GM04504 (cell line): ENCODE measurements at places on chromosomes 7 and 10.

DNA sequence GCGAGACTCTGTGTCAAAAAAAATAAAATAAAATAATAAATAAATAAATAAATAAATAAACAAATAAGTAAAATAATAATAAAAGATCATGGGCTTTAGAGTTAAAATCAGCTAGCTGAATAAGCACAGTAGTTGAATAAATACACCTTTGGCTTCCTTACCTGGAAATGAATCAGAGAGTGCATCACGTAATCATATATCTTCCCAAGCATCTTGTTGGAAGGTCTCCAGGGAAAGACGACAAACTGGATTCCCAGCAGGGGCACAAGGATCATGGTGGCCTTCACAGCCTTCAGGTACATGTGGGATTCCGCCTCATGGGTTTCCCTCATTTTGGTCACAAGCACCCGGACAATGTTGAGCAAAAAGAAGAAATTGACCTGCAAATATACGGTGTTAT, 138.7 kb downstream of the CALCR start:
- DNase-seq: no peak

DNA sequence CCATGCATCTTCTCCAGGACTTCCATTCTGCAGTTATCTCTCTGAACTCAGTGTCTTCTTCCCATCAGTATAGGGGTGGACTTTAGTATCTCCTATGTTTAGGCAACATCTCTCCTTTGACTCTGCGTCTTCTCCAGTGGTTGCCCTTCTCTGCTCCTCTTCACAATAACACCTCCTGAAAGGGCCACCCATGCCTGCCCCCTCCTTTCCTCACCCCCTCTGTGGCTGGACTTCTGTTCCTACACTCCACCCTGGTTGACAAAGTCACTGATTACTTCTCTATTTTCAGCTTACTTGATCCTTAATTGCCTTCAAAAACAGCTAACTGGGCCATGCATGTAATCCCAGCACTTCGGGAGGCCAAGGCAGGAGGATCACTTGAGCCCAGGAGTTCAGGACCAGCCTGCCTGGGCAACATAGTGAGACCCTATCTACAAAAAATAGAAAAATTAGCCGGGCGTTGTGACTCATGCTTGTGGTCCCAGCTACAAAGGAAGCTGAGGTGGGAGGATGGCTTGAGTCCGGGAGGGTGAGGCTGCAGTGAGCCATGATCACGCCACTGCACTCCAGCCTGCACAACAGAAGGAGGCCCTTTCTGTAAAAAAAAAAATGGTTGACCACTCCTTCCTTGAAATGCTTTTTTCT, 13.7 kb downstream of the SRGN start:
- DNase-seq: no peak

DNA sequence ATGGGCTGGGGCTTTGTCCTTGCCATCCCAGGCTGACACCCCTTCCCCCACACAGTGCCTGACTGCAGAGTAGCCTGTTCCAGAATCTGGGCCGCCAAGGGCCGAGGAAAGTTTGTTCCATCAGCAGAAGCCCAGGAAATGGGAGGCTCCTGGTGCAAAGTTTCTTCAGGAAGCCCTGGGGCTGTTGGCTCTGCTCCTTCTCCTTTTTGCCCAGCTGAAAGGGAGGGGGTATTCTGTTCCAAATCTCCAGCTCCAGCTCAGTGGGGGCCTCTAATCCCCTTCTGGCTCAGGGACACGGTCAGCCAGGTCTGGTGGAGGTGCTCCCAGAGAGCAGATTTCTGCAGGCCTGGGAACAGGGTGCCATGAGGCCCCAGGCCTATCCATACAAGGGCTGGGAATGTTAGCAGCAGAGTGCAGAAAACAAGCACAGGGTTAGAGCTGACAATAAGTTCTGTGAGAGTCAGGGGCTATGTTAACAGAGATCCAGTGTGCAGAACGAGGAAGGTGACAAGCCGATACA, 399.5 kb downstream of the RPS24 start:
- DNase-seq: no peak

GRCh38 chr10:78937800-78938694, 130.7 kb upstream of the ZMIZ1 start:
- no peak for DNase-seq

DNA sequence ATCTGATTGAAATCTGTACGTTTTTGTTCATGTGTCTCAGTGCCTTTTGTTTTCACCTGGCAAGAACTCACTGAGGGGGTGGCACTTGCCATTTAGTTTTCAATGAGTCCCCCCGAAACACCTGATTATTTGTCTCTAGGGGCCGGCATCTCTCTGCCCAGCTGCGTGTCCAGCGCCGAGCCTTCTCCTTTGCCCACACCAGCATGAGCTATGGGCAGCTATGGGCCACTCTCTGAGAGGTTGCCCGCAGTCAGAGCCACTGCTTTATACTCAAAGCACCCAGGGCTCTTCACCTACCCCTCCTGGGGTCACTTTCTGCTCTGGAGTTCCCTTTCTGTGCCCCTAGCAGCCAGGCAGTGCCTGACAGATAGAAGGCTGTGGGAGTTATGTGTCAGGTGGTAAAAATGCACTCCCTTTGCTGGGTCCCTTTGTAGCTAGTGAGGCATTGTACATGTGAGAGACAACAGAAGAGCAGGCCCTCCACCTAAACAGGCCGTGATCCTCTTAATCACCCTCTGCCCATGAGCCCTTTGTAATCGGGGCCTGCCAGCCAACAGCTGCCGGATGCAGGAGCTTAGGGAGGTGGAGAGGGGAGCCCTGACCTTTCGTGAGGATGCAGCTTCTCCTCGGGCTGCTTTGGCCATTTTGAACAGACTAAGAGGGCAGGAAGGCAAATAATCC, 133.1 kb upstream of the NPS start:
- DNase-seq: no peak

DNA sequence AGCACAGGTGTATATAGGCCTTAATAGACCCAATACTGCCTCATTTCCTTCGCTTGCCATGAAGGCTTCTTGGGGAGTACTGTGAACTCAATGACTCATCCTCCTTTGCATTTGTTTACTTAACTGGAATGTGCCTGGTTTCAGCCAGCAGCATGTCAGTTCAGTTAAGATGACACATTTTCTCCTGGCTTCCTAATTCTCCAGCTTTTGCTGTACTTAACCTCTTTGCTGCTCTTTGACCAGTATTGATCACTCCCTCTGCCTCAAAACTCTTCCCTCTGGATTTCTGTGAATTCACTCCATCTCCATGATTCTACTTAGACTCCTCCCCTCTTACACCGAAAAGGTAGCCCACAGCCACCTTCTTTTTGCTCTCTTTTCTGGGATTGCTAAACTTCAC, 135.7 kb downstream of the MAGI2 start:
- peak; percentile 62 for DNase-seq

DNA sequence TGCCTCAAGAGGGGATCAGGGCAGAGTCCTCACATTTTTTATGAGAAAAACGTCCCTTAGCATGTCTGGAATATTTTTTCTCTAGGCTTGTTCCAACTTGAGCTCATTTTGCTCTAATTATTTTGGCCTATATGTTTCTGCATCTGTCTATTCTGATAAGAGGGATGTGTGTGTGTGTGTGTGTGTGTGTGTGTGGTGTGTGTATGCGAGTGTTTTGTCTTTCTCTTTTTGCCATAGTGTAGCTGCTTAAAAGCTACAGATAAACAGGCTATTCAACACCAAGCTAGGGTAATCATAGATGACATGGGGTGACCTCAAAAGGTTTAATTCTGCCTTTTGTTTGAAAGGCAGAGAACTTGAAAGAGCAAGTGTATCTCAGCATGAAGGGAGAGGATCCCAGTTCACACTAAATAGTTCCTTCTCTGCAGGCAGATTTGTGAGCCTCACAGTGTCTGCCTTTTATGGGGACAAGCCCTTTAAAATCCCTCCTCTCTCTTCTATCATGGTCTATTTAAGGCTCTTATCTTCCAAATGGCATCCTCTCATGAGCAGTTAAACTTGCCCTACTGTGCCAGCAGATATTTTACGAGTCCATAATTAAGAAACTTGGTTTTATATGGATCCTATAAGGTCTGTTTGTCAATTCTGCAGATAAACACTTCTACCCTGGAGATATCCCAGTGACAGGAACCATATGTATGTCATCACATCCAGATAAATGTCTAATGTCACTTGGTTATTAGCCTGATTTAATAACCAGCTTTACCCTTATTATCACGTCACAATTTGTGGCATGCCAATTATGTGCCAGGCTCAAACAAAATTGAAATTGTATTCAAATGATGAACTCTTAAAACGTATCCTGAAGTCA, 202.9 kb upstream of the MTPN start:
- no peak for DNase-seq

DNA sequence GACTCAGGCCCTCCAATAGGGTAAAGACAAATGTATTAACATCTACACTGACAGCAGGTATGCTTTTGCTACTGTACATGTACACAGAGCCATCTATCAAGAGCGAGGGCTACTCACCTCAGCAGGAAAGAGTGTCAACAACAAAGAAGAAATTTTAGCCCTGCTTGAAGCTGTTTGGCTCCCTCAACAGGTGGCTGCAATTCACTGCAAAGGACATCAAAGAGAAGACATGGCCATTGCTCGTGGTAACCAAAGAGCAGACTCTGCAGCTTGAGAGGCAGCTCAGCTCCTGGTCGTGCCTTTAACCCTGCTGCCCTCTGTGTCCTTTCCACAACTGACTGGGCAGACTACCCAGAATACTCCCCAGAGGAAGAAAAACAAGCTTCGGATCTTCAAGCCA, 5.1 kb downstream of the AKR1B15 start:
- no peak for DNase-seq

- DNase-seq: no peak
These were observed 11.3 kb downstream of the AGK start for GRCh38 chr7:141562543-141562942.

DNA sequence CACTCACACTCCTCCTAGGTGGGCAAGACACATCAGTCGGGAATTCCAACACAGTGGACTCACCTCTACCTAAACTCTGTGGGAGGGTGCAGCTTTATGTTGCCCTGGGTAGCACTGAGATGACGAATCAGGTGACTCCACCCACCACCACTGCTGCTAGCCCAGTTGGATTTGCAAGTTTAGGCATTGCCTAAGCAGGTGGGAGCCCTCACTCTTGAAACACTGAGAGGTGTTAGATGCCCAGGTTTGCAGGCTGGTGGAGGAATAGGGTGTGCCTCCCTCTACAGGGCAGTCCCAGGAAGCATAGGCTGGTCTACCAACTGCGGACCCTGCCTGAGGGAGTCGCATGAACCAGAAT, 708.9 kb downstream of the POM121L12 start:
- DNase-seq: no peak

GRCh38 chr10:5292196-5292735, 72.5 kb upstream of the UCN3 start:
- DNase-seq: no peak

DNA sequence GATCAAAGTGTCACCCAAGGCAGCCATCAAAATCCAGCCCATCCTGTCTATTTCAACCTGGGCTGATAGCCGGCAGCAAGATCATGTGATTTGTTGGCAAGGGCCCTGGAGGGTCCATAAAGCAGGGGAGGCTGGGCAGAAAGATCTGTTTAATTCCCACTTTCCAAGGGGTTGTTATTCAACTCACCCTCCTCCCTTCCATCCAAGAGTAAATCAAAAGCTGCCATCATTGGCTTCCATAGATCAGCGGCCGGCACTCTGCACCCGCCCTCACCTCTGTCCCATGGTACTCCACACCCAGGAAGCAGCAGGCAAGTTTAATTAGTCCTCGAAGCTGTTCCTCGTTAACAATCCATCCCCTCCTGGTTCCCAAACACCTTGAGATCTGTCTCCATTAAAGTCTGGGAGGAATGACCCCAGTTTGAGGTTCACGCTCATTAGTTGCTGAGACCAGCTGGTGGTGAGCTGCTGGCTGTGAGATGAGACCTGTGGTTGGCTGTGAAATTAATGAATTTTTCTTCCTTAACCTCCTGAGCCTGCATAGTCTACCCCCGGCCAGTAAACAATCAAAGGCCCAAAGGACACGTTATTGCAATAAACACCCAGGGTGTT, 120.6 kb upstream of the CHST15 start:
- no peak for DNase-seq

- DNase-seq: no peak
These were observed 6.9 kb upstream of the GPR85 start for GRCh38 chr7:113093561-113093960.

DNA sequence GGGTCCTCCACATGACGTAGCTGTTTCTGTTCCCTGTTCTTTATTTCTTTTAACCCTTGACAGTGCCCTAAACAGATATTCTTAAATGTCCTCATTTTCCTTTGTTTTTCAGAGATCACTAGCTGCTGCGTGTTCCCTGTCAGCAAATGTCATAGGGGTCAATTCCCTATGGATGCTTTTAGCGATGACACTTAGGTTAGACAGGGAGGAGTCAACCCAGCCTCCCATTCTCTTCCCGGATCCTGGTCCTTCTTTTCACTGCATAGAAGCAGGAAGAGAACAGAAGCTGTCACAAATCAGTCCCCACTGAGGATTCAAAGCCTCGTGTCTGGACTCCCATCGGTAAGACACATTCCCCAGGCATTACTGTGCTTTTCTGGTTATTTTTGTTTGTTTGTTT, 392.1 kb upstream of the PRKCQ start:
- no peak for DNase-seq

DNA sequence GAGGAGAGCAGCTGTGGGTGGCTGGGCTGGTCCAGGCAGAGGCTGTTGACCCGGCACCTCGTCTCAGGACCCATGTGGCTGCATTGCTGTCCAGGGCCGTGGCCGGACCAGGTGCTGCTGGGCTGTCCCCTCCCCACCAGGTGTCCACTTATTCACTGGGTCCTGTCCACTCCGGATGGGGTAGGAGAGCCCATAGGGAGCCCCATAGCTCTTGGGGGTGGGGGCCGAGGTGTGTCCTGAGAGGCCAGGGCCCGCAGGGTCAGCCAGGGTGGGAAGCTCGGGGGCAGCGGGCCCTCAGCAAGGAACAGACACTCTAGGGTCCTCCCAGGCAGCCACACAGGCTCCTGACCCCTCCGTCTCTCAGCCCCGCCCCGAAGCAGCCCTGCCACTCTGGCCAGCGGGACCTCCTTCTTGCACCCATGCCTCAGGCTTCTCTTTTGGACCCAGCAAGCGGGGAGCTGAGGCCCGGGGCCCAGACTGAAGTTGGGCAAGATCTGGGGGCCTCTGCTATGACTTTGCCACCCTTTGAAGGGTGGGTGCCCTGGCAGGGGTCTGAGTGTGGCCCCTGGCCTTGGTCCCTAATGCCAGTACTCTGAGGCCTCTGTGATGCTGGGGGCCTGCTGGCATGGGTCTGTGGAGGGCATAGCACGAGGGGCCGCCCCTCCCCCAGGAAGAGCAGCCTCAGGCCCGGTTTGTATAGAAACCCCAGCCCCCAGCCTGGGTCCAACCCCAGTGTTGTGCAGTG, 86.4 kb downstream of the NKX6-2 start:
- no peak for DNase-seq

DNA sequence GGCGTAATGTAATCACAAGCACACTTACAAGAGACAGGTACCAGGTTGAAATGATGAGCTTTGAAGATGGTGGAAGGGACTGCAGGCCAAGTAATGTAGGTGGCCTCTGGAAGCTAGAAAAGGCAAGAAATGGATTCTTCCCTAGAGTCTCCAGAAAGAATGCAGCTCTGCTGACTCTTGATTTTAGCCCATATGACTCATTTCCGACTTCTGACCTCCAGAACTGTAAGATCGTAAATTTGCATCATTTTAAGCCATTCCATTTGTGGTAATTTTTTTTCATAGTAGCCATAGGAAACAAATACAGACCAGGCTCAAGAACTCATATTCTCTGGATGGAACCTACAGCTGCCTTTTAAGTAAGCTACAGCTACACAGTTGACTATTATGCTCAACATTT, 315.5 kb downstream of the MAGI2 start:
- DNase-seq: peak; percentile 39

- no peak for DNase-seq
These were observed 96.6 kb downstream of the CCNY start for GRCh38 chr10:35432781-35433338.
